Activated CD4-positive, alpha-beta T cell treated with anti-CD3 and anti-CD28 coated beads for 1 hour (primary cell): ENCODE measurements at places on chromosomes 16 and 17.

GRCh38 chr17:81334987-81335772, 40.1 kb upstream of the SLC38A10 start:
- DNase-seq, result no peak

DNA sequence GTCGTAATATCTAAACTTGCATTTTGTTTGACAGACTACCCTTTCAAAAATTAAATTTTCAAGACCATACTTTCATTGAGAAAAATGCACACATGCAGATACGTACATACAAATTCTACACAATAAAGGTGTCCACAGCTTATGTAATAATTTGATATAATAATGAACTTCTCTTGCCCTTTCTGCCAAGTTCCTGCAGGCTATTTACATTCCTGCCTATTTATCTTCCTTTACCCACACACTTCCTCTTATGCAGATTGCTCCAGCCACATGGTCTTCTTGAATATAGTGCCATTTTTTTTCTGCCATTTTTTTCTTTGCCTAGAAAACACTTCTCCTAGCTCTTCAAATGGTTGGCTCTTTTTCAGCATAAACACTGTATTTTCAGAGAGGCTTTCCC, 826.9 kb upstream of the CDH8 start:
- DNase-seq, result no peak

DNA sequence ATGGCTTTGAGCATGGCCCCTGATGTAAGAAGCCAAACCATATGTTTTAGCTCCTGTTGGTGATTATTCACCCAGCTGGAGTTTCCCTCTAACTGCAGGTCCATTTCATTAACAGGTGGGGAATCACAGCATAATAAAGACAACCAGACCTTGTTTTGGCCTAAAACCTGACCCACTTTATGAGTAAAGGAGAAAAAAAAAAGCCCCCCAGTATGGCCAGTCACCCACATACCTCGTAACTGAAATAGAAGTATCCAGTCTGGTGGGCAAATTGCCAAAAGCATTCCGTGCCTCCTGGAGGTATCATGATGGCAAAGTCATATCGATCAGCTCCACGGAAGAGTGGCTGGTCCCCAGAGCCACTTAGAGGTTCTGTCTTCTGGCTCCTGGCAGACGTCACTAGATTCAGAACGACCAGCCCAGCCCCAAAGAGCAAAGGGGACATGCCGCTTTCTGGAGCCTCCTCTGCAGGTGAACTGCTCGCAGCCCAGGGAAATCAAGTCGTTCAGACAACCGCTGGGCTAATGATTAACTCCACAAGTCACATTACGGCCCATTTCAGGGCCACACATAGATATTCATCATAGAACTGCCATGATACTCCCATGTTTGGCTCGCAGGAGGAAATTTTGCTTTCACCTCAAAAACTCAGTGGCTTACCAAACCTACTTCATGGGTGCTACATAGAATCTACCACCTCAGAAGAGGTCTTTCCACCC, at the start of gene TMED6:
TSS of gene TMED6 (minus strand) at position 478 of the 719 bp plus-strand sequence. CDS start at position 445, 33 bp downstream.
- no peak for DNase-seq

DNA sequence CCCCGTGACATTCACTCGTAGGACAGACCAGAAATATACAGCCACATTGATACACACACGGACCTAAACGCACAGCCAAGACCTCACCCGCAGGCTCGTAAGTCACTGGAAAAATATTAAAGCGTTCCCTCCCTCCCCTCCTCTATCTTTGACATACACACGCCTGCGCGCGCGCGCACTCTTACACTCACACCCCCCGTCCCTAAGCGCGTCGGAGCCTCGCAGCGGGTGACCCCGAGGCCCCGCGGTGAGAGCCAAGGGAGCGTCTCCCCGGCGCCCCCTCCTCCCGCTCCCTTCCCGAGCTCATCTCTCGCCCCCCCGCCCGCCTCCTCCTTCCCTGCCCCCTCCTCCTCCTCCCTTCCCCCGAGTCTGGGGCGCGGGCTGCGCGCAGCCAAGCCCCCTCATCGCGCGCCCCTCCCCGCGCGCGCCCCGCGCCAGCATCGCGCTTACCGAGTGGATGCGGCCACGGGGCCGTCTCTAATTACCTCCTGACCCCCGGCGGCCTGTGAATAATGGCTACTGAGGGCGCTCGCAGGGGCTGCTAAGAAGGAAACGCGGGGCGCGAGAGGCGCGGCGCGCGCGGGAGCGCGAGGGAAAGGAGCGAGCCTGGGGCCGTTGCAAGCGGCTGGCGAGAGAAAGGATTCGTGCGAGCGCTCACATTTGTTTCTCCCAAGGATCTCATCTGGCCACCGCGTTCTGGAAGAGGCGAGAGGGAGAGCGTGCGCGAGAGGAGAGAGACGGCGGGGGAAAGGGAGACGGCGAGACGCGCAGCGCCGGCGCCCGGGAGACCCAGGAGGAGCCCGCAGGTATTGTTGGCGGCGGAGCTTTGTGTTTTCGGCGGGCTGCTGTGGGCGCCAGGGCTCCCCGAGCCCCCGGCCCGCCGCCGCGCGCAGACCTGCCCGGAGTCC, 42.4 kb downstream of the RAI1 start:
- no peak for DNase-seq

- DNase-seq, result no peak
Measured at GRCh38 chr17:40419559-40420331, 2.0 kb upstream of the TOP2A start.

- no peak for DNase-seq
Measured at GRCh38 chr17:81463506-81463905, 49.1 kb downstream of the ACTG1 start.

GRCh38 chr16:12300945-12301500, 324.5 kb downstream of the SNX29 start:
- DNase-seq, result no peak

DNA sequence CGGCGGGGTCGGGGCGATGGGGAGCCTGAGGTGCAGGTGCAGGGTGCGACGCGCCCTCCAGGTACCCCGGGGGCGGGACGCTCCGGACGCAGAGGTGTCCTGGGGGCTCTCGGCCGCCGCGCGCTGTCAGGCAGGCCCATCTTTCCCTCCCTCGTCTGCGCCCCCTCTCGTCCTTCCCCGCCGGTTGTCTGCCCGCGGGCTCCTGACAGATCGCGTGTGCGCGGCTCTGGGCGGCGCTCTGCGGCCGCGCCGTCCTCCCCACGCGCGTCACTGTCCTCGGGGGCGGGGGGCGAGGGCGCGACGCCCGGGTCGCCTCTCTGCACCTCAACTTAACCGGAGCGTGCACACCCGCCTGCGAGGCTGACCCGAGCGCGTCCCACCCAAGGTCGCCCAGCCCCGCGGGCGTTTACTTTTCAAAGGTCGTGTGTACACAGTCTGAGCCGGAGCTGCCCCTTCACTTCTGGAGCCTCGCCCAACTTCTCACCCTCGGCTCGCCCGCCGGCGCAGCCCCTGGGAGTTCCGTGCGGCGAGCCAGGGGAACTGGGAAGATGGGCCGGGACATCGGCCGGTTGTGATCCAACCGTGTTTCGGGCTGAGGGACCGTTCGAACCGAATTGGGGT, 512 bp downstream of the AKAP1 start:
- peak; percentile 44 for DNase-seq

DNA sequence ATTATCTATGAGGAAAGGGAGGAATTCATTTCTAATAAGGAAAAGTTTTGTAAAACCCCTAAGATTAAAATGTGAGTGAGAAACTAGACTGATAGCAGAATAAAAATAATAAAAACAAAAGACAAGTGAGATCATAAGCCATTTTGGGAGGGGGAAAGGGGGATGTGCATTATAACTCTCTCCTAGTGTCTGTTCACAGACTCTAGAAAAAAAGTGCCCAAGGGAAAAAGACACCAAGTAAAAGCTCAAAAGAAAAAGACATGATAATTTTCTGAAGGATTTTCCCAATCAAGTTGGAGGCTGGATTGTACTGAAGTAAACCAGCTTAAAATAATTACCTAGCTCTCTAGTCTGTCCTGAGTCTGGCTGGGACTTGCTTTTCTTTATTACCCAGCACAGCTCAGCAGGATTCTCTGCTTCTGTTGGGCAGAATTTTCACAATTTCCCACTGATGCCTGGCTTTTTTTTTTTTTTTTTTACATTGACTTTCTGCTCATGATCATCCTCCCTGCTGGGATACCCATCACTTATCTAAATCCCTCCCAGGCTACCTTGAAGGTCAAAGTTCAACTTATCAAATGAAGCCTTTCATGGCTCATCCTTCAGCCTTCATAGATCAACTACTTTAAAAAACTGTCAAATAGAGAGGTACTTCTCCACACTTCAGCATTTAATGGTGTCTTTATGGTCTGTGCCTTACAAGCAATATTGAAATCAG, 124.2 kb upstream of the KCNJ16 start:
- DNase-seq, result no peak

GRCh38 chr16:30662449-30662848, 4.2 kb downstream of the FBRS start:
- DNase-seq, result no peak

DNA sequence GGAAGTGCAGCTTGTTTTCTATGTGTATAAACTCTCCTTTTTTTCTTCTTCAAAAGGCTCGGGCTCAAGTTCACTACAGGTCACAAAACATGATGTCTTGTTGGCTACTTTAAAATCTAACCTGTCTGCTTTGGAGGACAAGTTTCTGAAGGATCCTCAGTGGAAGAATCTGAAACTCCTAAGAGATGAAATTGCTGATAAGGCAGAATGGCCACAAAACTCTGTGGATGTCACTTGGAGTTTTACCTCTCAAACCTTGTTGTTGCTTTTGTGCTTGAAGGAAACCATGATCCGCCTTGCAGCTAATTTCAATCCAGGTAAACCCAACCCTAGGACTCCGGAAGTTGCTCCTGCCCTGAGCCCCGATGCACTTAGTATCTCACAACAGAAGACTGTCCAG, 16.5 kb downstream of the TANGO6 start:
- DNase-seq, result no peak

DNA sequence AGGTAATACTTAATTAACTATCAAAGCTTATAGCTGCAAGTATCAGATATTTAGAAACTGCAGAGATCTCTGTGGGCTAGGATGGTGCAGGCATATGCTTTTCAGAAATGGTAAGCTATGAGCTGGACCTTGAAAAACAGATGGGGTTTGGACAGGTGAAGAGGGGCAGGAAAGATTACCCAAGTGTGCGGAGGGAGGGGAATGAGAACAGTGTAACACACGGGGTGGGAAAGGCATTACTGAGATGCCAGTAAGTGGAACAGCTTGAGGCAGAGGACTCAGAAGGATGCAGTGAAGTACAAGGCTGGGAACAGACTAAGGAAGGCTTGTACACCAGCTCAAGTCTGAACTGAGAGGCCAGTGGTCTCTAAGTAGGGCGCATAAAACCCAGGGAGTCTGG, 22.1 kb upstream of the EVPL start:
- no peak for DNase-seq

- DNase-seq, result no peak
Measured at GRCh38 chr17:68910251-68910705, 44.9 kb downstream of the ABCA8 start.

DNA sequence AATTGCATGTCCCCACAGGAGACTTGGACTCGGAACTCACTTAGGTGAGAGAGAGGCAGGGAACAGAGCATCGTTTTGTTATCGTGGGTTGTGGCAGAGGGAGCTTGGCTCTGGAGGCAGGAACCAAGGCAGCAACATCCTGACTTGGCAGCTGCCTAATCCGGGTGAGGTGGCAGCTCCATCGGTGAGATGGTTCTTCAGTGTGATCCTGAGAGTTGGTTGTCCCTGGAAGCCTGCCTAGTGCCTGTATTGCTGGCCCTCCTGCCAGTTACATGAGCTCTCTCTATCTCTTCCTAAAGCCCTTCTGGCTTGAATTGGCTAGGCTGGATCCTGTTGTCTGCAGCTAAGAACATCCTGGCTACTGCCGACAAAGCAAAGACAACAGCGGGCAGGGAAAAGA, 19.9 kb upstream of the SEC14L1 start:
- no peak for DNase-seq

GRCh38 chr17:79955167-79955549, 80.5 kb downstream of the TBC1D16 start:
- no peak for DNase-seq

DNA sequence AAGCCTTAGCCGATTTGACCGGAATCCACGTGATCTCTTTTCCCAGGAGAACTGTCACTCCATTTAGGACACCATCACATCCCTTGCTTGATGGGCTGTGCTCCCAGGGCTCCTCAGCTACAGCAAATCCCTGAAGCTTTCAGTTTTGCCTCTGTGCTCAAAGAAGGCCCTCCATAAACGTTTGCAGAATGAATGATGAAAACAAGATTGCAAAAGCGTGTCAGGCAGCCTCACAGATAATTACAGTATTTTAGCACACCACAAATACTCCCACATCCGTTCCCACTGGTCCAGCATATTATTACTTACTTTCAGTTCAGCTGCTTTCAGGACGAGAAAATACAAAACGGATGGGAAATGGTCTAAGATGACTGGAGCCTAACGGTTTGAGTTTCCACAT, 84.6 kb downstream of the USP31 start:
- DNase-seq, result no peak

GRCh38 chr16:22300427-22301071, 3.3 kb downstream of the POLR3E start:
- DNase-seq, result no peak

GRCh38 chr17:50607522-50608175, 27.0 kb upstream of the ABCC3 start:
- DNase-seq, result no peak

DNA sequence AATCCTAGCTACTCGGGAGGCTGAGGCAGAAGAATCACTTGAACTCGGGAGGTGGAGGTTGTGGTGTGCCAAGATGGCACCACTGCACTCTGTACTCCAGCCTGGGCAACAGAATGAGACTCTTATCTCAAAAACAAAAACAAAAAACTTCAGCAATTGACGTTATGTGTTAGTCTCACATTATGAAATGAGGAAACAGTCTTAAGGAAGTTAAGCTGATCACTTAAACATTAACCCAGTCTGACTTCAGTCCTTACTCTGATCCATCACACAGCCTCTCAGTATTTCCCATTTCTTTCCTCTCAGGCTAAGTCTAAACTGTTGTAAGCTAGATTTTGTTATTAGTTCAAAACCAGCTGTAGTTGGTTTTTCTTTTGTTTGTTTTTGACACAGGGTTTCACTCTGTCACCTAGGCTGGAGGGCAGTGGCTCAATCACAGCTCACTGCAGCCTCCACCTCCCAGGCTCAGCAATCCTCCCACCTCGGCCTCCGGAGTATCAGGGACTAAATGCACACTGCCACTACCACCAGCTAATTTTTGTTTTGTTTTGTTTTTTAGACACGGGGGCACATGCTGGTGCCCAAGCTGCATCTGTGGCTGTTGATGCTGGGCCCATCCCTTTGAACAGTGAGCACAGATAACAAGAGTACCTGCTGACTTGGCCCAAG, 6.3 kb downstream of the JPT1 start:
- DNase-seq, result no peak

DNA sequence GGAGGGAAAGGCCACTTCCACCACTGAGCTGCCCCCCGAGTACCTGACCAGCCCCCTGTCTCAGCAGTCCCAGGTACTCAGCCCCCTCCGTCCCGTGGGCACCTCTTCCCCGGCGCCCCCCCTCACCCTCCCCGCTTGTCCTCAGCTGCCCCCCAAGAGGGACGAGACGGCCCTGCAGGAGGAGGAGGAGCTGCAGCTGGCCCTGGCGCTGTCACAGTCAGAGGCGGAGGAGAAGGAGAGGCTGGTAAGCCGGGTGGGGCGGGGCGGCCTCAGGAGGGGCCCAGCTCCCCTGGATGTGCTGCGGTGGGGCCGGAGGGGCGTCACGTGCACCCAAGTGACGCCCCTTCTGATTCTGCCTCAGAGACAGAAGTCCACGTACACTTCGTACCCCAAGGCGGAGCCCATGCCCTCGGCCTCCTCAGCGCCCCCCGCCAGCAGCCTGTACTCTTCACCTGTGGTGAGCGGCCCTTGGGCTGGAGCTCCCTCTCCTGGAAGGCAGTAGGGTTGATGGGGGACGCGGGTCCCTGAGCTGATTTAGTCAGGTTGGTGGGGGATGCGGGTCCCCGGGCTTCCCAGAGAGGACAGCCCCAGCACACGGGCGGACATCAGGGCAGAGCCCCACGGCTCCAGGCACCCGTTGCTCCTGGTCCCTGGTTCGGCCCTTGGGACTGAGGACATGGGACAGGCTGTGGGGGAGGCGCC, 9.5 kb upstream of the MRPL12 start:
- no peak for DNase-seq
